Bone marrow (tissue), 2 donors: ENCODE measurements at places on chromosomes 2 and 18.

GRCh38 chr2:3701071-3701470, 2.3 kb upstream of the DCDC2C start:
- no peak for DNase-seq

GRCh38 chr2:219298759-219299371, 10.3 kb downstream of the PTPRN start:
- peak; percentile 60 for DNase-seq

- no peak for DNase-seq
These were observed 154.2 kb upstream of the ZNF236 start for GRCh38 chr18:76668119-76668518.

DNA sequence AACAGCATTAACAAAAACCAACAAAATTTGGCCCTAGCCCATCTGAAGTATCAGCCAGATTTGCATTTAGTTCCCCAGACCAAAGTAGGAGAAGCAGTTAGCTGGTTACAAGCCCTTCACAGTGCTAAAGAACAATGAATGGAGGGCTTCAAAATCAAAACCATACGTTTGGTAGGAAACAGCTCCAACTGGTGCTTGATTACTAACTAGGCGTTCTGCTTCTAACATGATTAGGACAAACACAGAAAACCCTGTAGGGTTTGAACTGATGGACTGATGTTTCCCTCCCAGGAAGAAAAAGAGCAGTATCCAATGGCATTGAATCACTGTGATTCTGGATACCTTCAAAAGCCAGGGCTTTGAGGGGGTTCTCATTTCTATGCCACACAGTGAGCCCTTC, 20.5 kb upstream of the STAT4 start:
- DNase-seq, result no peak

GRCh38 chr2:84832772-84833461, 48.0 kb downstream of the TRABD2A start:
- DNase-seq, result peak; percentile 25

- DNase-seq, result no peak
These were observed 199.9 kb downstream of the TGIF1 start for GRCh38 chr18:3649633-3650426.

- no peak for DNase-seq
These were observed 34.1 kb upstream of the GRB14 start for GRCh38 chr2:164655336-164655735.

GRCh38 chr18:64518191-64518590, 369.3 kb upstream of the LINC00305 start:
- no peak for DNase-seq

- no peak for DNase-seq
These were observed 73.3 kb upstream of the ATIC start for GRCh38 chr2:215238485-215239098.

DNA sequence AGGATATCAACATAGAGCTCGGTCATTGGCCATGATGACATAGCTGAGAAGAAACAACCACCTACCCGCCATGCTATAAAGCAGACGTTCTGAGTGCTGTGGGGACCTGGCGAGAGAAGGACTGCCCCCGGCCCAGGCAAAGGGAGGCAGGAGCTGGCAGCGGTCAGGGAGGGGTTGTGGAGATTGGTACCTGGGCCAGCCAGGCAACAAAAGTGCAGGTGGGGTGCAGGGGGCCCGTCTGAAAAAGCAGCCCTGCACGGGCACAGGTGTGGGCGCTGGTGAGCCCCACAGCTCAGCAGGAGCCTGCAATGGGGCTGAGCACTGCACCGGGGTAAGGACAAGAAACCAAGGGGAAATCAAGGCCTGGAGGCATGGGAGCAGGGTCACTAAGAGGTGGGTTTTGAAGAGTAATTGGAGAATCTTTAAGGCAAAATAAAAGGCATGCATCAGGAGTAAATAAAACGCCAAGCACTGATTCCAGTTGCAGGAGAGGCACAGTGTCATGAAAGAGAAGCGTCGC, 464.0 kb downstream of the EIPR1 start:
- no peak for DNase-seq
